Endothelial cell of umbilical vein (primary cell): ENCODE measurements at places on chromosomes 12 and 14. TPM values are rescaled to one million over a fixed set of nuclear protein-coding genes. Genes with fewer than 3 reads are reported as not detected.

Gene ADGRD1
- total RNA-seq = not detected in 2 replicates

DNA sequence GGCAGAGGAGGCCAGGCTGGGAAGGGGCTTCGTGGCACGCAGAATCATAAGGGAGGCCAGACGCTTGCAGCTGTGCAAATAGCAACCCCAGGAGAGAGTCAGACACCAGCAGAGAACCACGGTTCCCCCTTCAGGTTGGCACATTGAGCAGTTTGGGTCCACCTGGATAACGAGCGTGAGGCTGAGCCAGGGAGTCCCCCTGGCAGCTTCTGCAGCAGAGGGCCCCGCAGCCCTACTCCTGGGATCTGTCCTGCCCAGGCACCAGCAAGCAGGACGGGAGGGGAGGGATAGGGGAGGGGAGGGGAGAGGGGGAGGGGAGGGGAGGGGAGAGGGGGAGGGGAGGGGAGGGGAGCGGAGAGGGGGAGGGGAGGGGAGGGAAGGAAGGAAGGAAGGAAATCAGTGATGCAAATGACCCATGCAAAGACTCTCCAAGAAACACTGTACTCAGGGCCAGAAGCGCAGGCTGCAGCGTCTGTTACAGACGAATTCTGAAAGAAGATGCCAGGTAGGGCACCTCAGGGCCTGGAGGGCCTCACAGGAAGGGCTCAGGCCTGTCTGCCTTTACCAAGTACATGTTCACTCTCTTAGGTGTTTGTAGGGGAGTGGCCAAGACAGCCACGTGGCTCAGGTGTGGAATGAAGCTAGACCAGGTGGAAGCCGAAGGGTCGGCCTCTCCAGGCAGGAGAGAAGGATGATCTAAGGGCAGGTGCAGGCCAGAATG lies 32.3 kb upstream of the MMP17 start:
- no peak for DNase-seq

DNA sequence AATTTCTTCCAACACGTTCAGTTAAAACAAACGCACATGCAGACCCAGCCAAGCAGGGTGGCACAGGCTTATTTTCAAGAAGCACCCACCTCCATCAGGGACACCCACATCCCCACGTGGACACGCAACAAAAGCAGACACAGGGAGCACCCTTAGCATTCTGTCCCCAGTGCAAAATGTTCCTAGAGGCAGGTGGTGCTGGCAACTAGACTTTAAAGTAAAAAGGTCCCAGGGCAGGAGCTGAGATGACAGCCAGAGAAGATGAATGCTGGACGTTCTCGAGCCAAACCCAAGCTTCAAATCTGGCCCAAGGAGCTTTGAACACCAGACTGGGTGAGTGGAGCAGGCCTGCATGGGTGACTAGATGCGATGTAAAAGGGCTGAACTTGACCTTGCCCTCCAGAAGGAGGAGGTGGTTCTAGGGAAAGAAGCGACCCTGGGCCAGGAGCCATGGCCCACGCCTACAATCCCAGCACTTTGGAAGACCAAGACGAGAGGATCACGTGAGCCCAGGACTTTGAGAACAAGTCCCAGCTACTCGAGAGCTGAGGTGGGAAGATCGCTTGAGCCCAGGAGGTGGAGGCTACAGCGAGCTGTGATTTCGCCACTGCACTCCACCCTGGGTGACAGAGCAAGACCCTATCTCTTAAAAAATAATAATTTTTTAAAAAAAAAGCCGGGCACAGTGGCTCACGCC lies 47.3 kb downstream of the KDM2B start:
- DNase-seq = no peak

DNA sequence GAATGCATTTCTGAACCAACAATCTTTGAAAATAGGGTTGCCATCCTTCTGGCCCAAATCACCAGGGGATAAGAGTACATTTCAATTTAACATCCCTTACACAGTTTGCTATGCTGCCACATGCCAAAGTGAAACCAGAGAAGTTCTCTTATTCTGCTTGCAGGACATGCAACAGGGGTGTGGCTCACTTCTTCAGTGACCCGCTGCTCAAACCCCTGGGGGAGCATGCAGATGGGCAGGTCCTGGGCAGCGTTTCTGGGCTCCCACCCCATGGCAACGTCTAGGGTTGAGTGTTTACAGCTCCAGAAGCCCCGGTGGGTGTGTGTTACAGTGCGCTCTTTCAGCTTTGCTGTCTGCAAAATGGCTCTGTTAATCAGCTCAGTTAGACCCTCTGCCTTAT lies 1306.3 kb upstream of the TMEM132C start:
- DNase-seq = no peak

GRCh38 chr12:59040656-59041055 lies 120.4 kb upstream of the LRIG3 start:
- peak; percentile 79 for DNase-seq

GRCh38 chr14:83798421-83798820 lies 1731.5 kb upstream of the FLRT2 start:
- DNase-seq = no peak

GRCh38 chr12:13436696-13437391 lies 240.3 kb downstream of the EMP1 start:
- no peak for DNase-seq

GRCh38 chr12:131057211-131057721 lies 103.6 kb downstream of the ADGRD1 start:
- DNase-seq = no peak

- peak; percentile 13 for DNase-seq
Observed at GRCh38 chr14:49303946-49304516, 282.1 kb downstream of the RPS29 start.

DNA sequence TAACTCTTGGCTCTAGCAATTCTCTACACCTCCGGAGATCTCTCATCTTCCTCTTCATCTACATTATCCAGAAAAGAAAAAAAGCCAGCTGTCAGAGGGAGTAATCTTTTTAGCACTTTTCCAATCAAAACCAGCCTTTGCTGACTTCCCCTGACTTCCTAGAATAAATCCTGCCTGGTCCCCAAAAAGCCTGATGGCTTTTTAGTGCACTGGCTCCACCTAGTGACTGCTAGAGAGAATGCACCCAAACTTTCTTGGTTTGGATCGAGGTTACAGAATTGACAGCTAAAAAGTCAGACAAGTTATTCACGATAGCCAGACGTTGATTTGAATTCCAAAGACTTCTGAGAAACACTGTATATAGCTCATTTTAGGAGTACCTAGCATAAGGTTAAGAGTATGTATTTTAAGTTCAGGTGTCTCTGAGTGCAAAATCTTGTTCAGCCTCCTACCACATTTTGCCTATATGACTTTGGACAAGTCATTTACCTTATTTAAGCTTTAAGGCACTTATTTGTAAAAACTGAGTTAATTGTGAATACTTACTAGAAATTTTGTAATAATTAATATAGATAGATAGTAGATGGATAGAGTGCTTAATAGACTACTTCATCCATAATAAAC lies 185.7 kb upstream of the GRIN2B start:
- DNase-seq = peak; percentile 58
